ENCODE measurements at places on chromosomes 12 and 14. TPM values are rescaled to one million over a fixed set of nuclear protein-coding genes. Genes with fewer than 3 reads are reported as not detected.

GRCh38 chr12:103586132-103586531, 941 bp upstream of the STAB2 start:
- no peak for DNase-seq

GRCh38 chr12:47824198-47824597, 4.5 kb upstream of the HDAC7 start:
- DNase-seq = no peak

GRCh38 chr14:106039400-106039799, 513.0 kb downstream of the TMEM121 start:
- no peak for DNase-seq

Gene CATSPERB
- polyA plus RNA-seq = 0.09 TPM

DNA sequence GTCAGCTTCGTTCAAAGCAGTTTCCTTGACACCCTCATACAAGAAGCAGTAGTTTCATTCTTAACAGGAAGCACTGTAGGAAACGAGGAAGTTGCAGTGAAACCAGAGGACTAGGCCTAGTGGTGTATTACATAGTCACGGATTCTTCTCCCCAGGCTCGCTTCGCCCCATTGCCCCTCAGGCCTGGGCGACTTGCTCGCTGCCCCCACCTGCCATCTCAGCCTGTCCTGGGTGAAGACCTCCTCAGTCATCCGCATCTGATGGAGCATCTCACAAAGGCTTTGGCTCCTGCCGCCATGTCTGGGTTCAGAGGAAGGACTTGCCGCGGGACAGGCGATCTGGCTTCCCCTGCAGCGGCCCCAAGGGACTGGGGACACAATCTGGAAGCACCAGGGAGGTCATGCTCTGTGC, 93.5 kb downstream of the LMNTD1 start:
- no peak for DNase-seq

Gene NDRG2
- polyA plus RNA-seq = 183 TPM

DNA sequence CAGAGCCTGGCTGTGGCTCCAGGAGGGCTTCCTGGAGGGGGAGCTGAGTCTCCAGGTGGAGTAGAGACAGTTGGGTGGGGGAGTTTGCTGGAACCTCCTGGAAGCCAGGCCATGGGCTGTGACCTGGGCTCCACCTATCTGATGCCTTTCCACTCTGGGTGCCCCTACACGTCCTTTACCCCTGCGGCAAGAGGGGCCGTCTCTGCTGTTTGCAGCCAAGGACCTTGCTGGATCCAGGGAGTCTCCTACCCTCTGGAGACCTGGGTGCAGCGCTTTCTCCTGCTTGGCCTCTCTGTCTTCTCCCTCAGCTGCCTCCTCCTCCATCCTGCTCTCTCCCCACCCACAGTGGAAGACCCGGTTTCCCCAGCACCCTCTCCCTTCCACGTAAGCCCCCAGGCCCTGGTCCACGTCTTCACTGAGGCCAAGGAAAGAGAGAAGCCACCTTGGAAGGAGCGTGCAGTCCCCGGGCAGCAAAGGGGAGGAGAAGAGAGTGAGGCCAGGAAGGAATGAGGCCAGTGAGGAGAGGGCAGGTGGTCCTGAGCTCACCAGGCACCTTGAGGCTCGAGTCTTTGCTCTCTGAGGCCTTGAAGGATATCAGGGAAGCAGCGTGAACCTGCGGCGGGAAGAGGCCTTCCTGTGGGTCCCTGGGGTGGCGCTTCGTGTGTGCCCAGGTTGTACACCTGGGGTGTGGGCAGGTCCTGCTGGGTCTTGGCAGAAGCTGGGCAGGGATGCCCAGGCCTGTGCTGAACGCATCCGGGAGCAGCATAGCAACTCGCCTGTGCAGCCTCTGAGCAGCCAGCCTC, 294.3 kb upstream of the RTL1 start:
- DNase-seq = no peak

- DNase-seq = no peak
Observed at GRCh38 chr12:124082687-124083086, 109.7 kb downstream of the ZNF664 start.

- DNase-seq = no peak
Observed at GRCh38 chr14:90455100-90455571, 58.3 kb downstream of the CALM1 start.

GRCh38 chr12:52284562-52285171, 6.7 kb downstream of the KRT81 start:
- DNase-seq = no peak

DNA sequence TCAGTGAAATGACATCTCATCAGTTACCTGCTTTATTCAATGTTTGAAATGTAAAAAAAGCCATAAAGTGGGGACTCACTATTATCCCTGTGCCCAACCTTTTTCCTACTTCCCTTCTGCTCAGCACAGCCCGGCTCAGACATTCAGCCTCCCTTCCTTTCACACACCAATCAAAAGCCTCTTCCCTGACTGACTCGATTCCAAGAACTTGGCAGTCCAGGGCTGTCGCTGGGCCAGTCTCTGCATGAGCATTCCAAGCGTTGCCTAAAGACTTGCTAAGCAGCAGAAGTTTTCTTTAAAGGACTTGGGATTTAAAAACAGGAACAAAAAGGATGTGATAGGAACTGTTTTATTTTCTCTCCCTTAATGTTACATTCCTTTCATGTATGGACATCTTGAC, 22.7 kb downstream of the ITPR2 start:
- no peak for DNase-seq

DNA sequence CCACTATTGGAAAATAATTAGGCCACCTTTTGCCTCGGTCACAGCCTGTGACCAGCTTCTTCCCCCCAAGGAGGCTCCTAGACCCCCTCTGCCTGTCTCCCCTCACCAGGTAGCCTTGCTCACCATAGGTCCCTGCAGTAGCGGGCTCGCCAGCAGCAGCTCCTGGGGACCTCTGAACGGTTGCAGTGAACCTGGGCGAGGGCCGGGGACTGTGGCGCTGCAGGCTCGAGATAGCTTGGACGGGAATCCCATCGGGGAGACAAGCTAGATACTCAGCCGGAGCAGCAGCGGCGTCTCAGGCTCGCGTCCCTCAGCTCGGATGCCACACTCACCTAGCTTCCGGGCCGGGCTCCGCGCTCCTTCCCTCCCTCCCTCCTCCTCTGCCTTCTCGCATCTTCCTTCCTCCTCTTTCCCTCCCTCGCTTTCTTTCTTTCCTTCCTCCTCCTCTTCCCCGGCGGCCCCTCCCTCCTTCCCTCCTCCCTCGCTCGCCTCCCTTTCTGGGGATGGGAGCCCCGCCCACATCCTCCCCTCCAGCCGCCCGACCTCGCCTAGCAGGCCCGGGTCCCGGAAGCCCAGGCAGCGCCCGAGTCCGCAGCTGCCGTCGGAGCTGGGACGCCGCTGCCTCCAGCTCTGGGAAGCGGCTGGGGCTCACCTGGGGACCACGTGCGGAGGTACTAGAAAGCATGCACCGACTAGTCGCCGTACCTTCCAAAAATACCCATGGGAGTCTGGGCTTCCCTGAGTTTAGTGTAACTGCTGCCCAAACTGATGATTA, at the start of gene BMP4:
Gene BMP4, minus strand, starts transcription at position 399 of the 775 bp plus-strand sequence. CDS start 4,603 bp downstream, outside the sequence.
- DNase-seq = no peak

Gene RNASE1
- polyA plus RNA-seq = 162 TPM
